Chondrocyte (in vitro differentiated cells): ENCODE measurements at places on chromosomes 6 and 20. TPM values are rescaled to one million over a fixed set of nuclear protein-coding genes. Genes with fewer than 3 reads are reported as not detected.

EEF1E1 gene
- total RNA-seq, result 15.7 to 26.8 TPM (median 17.9 TPM) in 3 replicates

SIRPB1 gene
- 0.58 to 2.7 TPM (median 1.6 TPM) in 3 replicates for total RNA-seq

LINC00237 gene
- not detected in 3 replicates for total RNA-seq

KIF25 gene
- not detected in 3 replicates for total RNA-seq

- DNase-seq, result no peak
Measured at GRCh38 chr20:1417273-1417672, 24.4 kb upstream of the FKBP1A start.

GRCh38 chr20:42309050-42309449 is 690.9 kb upstream of the CHD6 start:
- DNase-seq, result no peak
